ENCODE measurements at places on chromosomes 1 and 21.

DNA sequence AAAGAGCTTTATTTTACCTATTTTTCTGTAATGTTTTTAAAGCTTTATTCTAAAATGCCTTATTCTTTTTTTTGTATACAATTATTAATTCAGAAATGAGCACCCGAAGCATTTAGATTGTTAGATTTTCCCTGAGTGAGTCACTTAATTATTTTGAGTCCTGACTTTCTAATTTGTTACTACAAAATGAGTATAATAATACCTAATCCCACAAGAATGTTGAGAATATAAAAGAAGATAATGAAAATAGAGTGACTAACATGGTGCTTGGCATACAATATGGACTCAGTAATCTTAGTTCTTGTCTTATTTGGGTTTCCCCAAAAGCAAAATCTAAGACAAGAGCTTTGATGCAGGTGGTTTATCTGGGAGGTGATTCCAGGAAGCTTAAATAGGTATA lies 142.2 kb downstream of the LHX8 start:
- DNase-seq: no peak
- H3K27me3 ChIP-seq: no peaks in the 10 kb centered on the region
- H3K4me1 ChIP-seq: no peaks in the 10 kb centered on the region
- no peak overlapping the region for H3K27ac ChIP-seq
- H3K36me3 ChIP-seq: no peaks in the 10 kb centered on the region

DNA sequence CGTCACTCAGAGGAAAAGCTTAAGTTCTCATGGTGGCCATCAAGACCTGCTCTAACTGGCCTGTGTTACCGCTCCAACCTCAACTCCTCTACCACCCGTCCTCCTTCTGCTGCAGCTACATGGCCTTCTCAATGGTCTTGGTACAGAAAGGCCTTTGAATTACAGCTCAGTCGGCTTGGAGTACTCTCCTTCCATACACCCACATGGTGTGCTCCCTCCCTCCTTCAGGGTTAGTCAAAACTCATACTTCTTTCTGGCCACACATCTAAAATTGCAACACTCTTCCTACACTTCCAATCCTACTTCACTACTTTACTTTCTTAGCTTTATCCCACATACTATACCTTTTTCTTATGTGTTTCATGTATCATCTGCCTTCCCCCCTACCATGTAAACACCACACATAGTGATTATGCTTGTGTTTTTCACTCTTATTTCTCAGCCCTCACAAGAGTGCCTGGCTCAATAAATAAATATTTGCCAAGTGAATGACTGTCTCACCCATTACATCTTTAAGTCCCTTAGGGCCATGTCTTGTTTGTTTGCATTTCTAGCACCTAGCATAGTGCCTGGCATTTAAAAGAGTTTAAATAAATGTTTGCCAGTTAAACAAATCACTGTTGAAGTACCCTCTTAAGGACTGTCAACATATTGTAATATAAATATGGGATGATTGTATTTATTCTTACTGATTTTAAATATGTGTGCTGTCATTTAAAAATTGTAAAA lies 37.6 kb upstream of the HMCN1 start:
- no peak overlapping the region for H3K27ac ChIP-seq
- peaks cover 19% of the 10 kb centered on the region for H3K27me3 ChIP-seq
- H3K36me3 ChIP-seq: peaks cover 8% of the 10 kb centered on the region
- no peak overlapping the region for H3K4me3 ChIP-seq
- DNase-seq: no peak
- H3K4me1 ChIP-seq: peaks cover 23% of the 10 kb centered on the region

GRCh38 chr1:7221826-7222694 lies 436.8 kb downstream of the CAMTA1 start:
- peaks cover 1% of the 10 kb centered on the region for H3K27me3 ChIP-seq
- DNase-seq: no peak
- no peak overlapping the region for H3K27ac ChIP-seq
- H3K4me1 ChIP-seq: no peaks in the 10 kb centered on the region

GRCh38 chr1:177384461-177384860 lies 213.7 kb downstream of the BRINP2 start:
- H3K36me3 ChIP-seq: no peaks in the 10 kb centered on the region
- H3K4me1 ChIP-seq: no peaks in the 10 kb centered on the region
- no peak for DNase-seq
- no peaks in the 10 kb centered on the region for H3K27me3 ChIP-seq
- H3K4me3 ChIP-seq: no peak overlapping the region
- H3K27ac ChIP-seq: no peak overlapping the region
